ENCODE measurements at places on chromosomes 5 and 9.

DNA sequence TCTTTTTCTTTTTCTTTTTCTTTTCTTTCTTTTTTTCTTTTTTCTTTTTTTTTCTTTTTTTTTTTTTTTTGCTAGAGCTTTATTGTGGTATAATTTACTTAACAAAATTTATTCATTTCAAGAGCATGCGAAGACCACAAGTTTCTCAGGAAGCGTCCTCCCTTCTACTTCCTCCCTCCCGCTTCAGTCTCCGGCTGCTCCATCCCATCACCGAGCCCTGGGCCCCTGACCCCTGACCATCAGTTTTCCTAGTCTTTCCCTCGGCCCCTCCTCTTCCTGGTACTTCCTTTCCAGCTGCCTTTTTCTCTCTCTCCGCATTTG, 34.7 kb downstream of the C9orf152 start:
- no peak for DNase-seq

GRCh38 chr5:35012796-35013195, 35.0 kb downstream of the AGXT2 start:
- no peak for DNase-seq

GRCh38 chr9:32644698-32645097, 9.2 kb upstream of the TAF1L start:
- DNase-seq: no peak

DNA sequence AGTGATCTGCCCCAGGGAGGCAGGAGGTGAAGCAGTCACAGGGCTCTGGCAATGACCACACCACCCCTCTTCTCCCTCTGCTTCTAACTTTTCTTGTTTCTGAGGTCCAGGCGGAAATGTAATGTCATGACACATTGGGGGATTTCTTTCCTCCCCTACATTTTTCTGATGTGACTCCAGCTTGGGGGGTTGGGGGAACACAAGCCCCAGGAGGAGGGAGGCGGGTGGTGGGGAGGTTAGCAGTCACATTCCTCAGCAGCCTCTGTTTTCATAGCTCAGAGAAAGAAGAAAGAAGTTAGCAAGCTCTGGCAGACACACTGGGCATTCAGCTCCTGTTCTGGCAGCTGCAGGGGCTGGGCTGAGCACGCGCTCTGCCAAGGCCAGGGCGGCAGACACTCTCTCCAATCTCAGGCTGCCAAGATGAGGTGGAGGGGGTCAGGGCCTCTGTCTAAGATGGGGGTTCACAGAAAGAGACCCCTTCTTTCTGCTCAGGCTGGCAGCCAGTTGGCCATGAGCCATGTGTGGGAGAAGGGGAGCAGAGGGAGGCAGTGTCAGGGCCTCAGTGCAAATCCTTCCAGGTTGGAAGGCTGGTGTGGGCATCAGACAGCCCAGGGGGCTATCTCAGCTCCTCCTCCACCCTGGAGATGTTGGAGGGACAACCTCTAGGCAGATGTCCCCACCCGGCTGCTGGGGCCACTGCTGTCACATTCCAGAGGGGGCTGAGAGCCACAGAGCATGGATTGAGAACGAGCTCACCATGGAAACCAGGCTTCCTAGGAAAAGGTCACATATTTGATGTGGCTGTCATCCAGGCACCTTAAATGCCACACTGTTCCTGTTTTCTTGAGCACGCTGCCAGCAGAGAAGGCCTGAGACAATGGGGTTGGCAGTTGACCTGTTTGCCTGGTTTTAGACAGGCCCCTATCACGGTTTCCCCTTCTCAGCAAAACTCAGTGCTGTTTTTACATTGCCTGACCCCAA, 20.1 kb upstream of the PFDN1 start:
- no peak for DNase-seq

GRCh38 chr5:176642675-176643490, 4.4 kb upstream of the TSPAN17 start:
- DNase-seq: no peak

GRCh38 chr5:139157556-139157955, 40.6 kb downstream of the SIL1 start:
- DNase-seq: no peak

- no peak for DNase-seq
These were observed 7.5 kb upstream of the UBQLN1 start for GRCh38 chr9:83715221-83715620.

Measured in NCI-H510A treated with DMSO at 0.1 percent for 48 hours (cell line).